Hippocampal formation (tissue), 2 donors: ENCODE measurements at places on chromosomes 4 and X.
A peak's percentile ranks its signal among the peaks of the same experiment; 100 is the strongest.

- peak; percentile 7 for DNase-seq
Measured at GRCh38 chrX:152926279-152926678, 28.4 kb downstream of the ZNF185 start.

DNA sequence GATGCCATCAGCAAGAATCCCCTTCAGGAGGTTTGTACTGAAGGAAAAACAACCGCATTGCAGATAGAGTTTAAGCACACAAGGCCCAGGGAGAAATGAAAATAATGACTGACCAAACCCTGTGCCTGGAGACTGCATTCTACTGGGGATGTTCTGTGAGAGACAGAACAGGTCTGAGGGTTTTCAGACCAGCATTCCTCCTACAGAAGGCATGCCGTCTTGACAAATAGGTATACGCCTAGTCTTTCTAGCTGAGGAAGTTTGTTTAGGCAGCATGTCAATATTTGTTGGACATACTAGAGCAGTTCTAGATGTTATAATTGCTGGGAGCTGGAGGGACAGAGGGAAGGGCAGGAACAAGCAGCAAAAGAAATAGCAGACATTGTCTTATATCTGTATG lies 68.4 kb upstream of the SCOC start:
- no peak for DNase-seq

- DNase-seq: no peak
Measured at GRCh38 chr4:139214039-139214534, 37.1 kb upstream of the ELF2 start.

DNA sequence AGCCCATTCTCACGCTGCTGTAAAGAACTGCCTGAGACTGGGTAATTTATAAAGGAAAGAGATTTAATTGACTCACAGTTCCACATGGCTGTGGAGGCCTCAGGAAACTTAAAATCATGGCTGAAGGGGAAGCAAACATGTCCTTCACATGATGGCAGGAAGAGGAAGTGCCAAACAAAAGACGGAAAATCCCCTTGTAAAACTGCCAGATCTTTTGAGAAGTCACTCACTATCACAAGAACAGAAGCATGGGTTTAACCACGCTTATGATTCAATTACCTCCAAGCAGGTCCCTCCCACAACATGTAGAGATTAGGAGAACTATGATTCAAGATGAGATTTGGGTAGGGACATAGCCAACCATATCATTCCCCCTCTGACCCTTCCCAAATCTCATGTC lies 335.5 kb downstream of the IL15 start:
- DNase-seq: no peak

DNA sequence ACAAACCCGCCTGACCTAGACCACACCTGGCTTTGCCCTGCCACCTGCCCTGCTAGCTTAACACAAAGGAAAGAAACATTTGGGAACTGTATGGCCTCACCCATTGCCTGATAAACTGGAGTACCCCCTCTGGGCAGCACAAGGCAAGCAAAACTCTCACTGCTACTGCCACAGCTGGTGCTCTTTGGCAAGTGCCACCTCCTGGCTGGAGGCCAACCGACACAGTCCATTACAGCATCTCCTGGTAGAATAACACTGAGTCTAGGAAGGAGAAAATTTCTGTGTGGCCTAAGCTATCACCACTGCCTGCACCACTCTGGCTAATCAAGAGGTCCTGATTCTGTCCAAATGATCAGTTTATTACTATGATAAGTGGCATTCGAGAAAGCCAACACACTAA lies 18.9 kb upstream of the SPANXN3 start:
- no peak for DNase-seq

DNA sequence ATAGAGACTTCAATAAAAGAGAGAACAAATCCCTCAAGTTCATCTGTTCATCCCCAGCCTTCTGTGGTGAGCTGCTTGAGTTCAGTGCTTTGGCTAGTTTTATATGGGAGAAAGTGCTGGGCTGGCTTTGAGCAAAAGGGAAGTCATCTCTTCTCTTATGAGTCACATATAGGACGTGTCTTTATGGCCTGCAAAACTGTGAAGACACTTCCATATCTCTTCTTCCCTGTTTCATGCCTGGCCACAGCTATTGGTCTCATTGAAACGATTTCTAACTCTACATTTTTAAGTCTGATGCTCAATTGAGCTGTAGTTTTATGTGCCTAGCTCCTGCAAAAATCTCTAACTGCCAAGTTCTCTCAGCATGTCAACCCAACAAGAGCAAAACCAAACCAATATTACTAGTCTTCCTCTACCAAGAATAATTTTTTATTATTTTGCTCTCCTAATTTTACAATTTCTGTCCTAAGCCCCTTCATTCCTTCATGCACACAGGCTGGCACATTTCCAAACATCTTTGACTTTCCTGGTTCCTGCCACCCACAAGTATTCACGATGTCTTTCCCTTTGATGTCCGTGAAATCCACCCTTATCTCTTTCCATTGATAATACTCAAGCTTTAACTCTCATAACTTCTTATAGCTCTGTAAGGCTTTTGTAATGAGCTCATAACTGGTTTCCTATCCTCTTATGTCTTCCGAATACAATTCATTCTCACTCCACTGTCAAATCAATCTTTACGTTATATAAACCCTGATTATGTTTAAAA lies 165.3 kb downstream of the BTC start:
- no peak for DNase-seq

- no peak for DNase-seq
Measured at GRCh38 chrX:45697591-45697990, 496.9 kb upstream of the DIPK2B start.

DNA sequence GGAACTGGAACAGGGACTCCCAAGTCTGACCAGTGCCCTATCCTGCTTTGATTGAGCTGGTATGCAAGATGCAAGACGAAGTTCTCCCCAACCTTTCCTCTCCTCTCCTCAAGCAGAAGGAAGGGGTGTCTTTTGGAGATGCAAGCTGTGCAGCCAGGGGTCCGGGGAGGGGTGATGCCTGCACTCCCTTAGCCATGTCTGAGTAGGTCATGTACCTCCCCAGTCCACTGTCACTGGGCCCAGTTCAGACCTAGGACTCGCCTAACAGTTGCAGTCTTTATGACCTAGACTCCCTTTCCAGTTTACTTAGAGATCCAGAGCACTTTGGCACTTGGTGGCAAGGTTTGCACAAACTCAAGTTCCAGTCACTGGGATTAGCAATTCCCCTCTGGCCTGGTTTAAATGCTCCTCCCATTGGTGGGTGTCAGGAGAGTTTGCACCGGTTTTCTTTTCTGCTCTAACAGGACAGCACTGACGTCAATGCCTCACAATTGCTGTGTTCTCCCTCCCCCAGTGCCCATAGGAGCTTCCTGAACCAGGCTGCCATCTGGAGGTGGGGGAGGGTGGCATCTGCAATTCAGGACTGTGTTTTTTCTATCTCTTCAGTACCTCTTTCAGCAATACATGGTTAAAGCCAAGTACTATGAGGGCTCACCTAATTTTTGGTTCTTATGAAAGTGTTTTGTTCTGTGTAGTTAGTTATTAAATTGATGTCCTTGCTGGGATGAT lies 782.2 kb downstream of the ARAP2 start:
- no peak for DNase-seq

DNA sequence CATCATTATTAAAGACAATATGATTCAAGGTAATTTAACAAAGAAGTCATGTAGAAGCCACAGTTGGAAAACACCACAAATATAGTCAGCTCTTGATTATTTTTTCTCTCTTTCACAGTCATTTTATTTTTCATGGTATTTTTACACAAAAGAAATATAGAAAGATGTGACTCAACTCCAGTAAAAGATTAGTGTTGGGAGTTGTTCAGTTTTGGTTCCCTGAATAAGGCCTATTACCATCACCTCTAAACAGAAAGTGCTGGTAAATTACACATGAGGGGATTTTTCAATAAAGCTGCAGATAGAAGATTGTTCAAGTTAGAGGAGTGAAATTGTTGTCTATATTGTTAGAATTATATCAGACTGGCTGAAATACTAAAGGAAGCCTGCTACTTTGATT lies 107.0 kb downstream of the DDIT4L start:
- DNase-seq: no peak

GRCh38 chr4:109609431-109609830 lies 49.4 kb downstream of the MCUB start:
- DNase-seq: no peak

GRCh38 chr4:14348506-14348905 lies 653.8 kb upstream of the CPEB2 start:
- DNase-seq: no peak

GRCh38 chr4:108702960-108703359 lies 52.6 kb downstream of the OSTC start:
- DNase-seq: no peak

- no peak for DNase-seq
Measured at GRCh38 chr4:99664716-99665115, 7.1 kb upstream of the C4orf54 start.

- peak; percentile 29 for DNase-seq
Measured at GRCh38 chr4:20422398-20422797, 170.7 kb downstream of the SLIT2 start.

- no peak for DNase-seq
Measured at GRCh38 chr4:182208526-182209050, 34.6 kb upstream of the TENM3 start.
